ENCODE measurements at places on chromosomes 6 and 20.

- peak; percentile 81 for DNase-seq
Measured at GRCh38 chr6:4155848-4156466, 20.6 kb upstream of the ECI2 start.

GRCh38 chr6:161947371-161947770 is 673.5 kb upstream of the AGPAT4 start:
- DNase-seq, result no peak

GRCh38 chr6:126429866-126430265 is 90.0 kb downstream of the CENPW start:
- no peak for DNase-seq

DNA sequence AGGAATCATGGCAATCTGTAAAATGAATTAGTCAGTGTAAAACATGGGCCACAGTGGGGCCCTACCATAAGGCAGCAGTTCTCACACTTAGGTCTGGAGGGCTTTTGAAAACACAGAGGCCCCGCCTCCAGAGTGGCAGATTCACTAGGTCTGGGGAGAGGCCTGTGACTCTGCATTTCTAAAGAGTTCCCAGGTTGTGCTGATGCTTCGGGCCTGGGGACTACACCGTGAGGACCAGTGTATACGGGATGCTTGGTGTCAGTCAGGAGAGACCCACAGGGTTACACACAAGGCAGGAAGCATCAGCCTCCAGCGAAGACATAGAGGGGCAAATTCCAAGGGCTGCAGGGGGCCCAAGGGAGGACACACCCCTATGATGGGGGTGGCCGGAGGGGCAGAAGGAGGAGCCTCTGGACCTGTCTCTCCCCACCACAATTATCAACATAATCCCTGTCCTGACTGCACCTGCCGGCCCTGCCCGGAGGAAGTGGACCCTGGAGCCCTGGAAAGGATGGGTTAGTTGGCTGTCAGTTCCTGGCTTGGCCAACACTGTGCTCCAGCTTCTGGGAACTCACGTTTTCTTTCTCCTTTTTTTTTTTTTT is 46.7 kb downstream of the FGD2 start:
- DNase-seq, result no peak

DNA sequence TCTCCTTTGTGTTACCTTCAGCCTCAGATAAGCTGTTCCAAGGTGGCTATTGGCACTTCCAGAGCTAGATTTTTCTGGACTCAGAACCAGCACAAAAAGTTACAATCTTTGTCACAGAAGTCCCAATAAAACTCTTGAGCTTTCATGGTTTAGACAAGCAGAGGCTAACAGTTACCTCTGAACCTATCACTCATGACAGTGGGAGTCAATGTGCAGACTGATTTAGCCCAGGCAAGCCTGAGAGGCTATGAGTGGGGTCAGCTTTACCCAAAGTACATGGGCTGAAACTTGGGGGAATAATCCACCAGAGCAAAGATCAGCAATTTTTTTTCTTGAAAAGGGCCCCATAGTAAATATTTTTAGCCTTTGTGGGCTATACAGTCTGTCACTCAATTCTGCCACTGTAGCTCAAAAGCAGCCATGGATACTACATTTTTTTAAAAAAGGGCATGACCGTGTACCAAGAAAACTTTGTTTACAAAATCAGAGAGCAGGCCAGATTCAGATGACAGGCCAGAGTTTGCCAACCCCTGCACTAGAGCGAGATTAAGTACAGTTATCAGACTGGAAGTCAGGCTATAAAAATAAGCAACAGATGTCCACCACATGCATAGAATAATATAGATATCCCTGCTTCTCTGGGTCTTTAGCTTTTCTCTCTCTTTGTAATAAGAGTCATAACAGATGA is 20.0 kb downstream of the CCN2 start:
- DNase-seq, result no peak

GRCh38 chr20:53660947-53661381 is 67.3 kb upstream of the ZNF217 start:
- DNase-seq, result no peak

DNA sequence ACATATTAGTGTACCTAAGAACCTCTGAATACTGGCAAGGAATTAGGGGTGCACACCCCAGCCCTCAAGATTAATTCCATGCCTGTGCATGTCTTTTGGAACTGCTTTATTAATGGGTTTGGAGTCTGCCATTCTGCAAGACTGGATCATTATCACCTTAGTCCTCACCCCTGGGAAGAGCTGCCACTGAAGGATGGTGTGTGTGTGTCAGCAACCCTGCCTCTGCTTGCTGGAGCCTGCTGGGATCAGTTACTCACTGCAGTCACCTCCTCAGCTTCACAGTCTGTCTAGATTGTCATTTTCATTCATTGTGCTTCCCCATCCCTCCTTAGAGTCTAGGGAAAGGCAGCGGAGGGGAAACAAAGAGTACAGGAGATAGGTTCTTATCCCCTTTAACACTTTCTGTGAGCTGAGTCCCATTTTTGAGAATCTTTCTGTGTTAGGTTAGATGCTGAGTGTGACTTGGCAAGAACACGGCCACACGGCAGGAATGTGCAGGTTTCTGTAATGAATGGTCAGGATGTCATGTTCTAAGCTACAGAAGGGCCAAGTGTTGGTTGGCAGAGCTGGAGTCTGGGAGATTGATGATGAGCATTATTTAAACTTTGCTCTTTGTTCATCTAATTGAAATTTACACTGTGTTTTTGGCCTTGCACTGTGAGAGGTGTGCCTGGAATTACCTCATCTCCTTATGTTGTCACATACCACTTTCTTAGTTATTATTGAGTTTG is 21.1 kb downstream of the GHRH start:
- no peak for DNase-seq

- no peak for DNase-seq
Measured at GRCh38 chr6:50966532-50966931, 147.9 kb downstream of the TFAP2B start.

DNA sequence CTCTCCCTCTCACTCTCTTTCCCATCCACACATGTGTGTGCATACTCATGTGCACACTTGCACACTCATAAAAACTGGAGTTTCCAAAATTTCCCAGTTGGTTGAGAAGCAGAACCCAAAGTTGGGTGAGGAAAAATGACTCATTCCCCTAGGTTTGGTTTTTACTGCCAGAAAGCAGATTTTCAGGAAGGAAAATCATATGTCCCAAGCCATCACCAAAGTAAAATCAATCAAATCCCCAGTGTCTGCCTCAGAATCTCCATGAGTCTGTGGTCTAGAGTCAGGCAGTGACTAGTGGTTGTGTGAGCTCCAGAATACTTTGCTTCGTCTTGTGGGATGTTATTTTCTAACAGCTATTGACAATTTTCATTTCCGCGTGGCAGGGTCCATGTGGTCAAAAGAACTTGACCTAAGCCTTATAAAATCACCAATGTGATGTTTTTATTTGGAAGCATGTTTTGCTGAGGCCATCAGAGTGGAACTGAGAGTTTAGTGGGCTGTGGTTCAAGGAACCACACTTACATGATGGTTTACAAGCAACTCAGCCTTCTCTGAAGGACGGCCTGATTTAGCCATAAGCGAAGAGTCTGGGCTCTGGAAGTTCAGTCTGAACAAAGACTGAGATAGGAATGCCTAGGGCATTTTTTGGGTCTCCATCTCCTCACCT is 81.9 kb upstream of the CCN6 start:
- no peak for DNase-seq

- no peak for DNase-seq
Measured at GRCh38 chr6:21952367-21952766, 344.5 kb downstream of the PRL start.

- peak; percentile 96 for DNase-seq
Measured at GRCh38 chr6:134007077-134007476, 45.3 kb downstream of the SLC2A12 start.

GRCh38 chr6:37365791-37366190 is 12.0 kb downstream of the RNF8 start:
- DNase-seq, result no peak

DNA sequence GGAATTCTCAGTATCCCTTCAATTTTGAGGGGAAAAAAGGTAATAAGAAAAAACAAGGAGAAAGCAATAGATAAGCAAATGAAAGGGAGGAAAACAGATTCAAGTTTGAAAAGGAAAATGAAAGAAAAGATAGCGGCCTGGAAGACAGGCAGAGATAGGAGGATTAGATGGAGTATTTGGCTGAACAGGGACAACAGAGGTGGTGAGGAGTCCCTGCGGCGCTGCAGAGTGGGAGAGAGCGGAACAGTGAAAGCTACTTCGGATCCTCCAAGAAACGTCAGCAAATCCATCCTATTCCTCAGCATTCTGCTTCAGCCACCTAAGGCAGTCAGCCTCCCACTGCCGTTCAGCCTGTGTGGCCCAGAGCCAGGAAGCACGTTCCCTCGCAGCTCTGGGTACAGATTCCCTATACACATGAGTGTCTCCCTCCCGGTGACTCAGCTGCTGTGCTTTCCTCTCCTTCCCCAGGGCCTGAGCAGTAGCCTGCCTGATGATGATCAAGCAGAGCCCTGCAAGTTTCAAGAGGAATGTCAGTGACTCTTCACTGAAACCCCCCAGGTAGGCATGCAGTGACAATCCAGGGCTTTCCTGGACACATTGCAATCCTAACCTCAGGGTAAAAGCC is 43.4 kb upstream of the CDYL start:
- peak; percentile 19 for DNase-seq

- no peak for DNase-seq
Measured at GRCh38 chr20:19114410-19114809, 98.0 kb upstream of the SLC24A3 start.

DNA sequence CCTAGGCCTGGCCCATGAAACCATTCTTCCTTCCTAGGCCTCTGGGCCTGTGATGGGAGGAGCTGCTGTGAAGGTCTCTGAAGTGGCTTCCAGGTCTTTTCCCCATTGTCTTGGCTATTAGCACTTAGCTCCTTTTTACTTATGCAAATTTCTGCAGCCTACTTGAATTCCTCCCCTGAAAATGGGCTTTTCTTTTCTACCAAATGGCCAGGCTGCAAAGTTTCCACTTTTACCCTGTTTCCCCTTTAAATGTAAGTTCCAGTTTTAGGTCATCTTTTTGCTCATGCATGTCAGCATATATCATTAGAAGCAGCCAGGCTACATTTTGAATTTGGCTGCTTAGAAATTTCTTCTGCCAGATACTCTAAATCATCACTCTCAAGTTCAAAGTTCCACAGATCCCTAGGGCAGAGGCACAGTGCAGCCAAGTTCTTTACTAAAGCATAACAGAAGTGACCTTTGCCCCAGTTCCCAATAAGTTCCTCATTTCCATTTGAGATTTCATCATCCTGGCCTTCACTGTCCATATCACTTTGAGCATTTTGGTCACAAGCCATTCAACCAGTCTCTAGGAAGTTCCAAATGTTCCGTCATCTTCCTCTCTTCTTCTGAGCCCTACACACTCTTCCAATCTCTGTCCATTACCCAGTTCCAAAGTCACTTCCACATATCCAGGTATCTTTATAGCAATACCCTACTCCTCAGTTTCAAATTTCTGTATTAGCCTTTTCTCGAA is 71.9 kb downstream of the TBC1D7 start:
- no peak for DNase-seq

- DNase-seq, result no peak
Measured at GRCh38 chr6:43858161-43859153, 88.4 kb downstream of the VEGFA start.

DNA sequence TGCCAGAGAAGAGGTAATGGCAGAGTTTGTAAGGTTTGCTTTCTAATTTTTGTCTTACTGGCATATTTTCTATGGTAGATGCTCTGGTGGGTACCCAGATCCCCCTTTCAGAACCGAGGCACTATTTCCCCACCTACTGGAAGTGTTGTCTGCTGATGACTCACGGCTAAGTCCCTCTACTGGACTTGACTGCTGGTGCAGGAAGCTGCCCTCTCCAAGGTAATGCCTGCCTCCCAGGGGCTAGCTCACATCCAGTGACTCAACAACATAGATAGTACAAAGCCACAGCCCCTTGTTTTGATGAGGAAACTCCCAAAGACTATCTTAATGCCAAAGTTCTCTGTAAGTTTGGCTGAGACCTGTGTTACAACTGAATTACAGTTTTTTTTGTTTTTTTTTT is 285.4 kb upstream of the FLRT3 start:
- DNase-seq, result no peak

DNA sequence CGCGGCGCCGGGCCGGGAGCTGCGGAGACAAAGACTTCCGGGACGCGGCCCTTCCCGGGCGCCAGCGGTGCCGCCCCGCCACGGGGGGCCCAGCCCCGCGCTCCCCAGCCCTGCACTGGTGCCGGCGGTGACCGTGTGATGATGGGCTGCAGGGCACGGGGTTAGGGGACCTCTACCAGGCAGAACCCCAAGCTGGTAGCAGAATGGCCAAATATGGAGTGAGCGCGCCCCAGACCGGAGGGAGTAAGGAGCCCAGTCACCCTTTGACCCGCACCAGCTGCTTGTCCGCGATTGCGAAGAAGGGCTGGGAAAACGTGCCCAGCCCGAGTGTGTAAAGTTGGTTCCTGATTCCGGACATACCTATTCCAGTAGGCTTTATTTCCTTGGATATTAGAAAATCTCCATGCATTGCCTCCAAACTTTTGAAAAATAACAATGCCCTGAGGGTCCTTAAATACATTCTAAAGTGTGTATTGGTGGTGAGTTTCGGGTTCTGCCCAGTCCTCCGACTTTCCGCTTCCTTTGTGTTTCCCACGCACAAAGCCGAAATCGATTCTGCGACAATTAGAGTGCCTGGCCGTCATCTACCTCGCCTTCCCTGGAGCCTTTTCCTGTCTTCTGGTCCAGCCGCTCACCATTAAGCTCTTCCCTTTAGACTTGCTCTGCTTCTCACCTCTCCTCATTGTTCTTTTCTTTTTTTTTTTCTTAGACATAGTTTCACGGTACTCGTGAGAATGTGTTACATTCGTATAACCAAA is 1.1 kb downstream of the ABRACL start:
- peak; percentile 61 for DNase-seq

GRCh38 chr6:50116390-50116789 is 66.7 kb upstream of the DEFB112 start:
- no peak for DNase-seq

- DNase-seq, result peak; percentile 89
Measured at GRCh38 chr6:7138921-7139358, 31.2 kb downstream of the RREB1 start.

GRCh38 chr20:5033566-5033965 is 32.3 kb upstream of the SLC23A2 start:
- no peak for DNase-seq

DNA sequence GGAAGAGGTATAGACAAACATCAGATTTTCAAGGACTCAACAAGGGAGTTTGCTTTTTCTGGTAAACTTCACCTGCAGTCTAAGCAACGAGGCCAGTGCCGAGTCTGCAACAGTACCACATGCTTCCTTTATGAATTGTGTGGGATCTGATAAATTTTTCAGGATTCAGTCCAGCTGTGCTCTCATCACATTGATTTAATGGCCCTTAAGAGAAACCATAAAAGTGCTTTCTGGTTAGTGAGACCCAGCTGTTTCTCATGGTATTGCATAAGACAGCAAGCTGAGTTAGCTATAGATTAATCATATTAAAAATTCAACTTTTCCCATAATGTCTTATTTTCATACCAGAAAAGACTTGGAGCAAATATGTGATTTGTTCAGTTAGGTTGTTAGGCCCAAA is 291.4 kb downstream of the CENPW start:
- DNase-seq, result no peak

DNA sequence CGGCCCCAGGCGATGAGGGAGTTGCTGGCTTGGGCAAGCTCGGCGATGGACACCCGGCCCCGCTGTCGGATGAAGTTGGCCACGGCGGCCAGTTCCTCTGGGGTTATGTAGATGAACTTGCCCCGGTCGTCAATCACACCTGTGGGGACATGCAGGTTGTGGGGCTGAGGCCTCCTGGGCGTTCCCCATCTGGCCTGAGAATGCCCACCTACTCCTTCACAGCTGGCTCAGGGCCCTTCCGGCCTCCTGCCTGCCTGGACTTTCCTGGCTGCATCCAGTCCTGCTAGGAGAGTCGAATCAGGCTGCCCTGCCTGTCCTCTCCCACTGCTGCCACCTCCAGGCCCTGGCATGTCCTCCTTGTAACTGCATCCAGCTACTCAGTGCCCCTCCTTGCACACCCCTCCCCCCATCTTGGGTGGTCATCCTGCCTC is 13.8 kb downstream of the DDRGK1 start:
- no peak for DNase-seq

Measured in NCI-H1105 treated with DMSO at 0.1 percent for 48 hours (cell line).